ENCODE measurements at places on chromosomes 12 and 14. TPM values are rescaled to one million over a fixed set of nuclear protein-coding genes. Genes with fewer than 3 reads are reported as not detected.

CLEC14A gene
- total RNA-seq = 6.2 TPM

CLEC1B gene
- total RNA-seq = not detected

KRT79 gene
- not detected for total RNA-seq

GPR84 gene
- total RNA-seq = not detected

AICDA gene
- total RNA-seq = not detected

IGF1 gene
- not detected for total RNA-seq

SYCP3 gene
- 0.50 TPM for total RNA-seq

KRT5 gene
- 0.17 TPM for total RNA-seq

CCDC38 gene
- not detected for total RNA-seq

TRIM9 gene
- 0.17 TPM for total RNA-seq

Data from bronchus fibroblast of lung (primary cell).